ENCODE measurements at places on chromosomes 4 and X.

DNA sequence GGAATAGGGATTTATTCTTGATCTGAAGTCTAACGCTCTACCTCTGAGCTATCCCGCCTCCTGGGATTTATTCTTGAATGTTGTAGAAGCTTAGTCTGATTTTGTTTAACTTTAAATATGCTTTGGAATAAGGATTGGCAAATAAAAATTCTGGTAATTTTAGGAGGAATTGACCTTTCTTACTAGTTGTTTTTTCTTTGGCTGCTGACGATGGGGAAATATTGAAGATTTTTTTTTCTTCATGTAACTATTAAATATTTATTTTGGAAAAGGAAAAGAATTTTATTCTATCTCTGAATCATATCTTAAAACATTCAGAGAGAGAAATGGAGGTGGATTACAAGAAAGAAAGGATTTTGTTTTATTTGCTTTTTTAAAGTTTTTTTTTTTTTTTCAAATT, 122.9 kb downstream of the PDLIM5 start:
- no peak for DNase-seq

DNA sequence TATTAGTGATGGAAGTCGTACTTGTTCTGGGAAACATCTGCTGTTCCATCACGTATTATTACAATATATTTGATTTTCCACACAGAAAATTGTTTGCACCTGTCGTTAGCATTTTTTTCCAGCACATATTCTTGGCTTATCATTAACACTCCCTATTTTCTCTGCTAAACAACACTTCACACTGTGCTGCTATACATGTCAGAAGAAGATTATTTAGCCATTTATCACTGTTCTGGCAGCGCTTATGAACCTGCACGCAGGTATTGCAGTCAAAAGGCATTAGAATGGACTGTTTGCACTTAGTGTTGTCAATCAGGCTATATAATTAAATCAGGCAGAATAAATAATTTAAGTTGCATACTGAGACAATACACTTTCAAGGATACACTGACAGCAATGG, 218.6 kb downstream of the CHM start:
- no peak for DNase-seq

DNA sequence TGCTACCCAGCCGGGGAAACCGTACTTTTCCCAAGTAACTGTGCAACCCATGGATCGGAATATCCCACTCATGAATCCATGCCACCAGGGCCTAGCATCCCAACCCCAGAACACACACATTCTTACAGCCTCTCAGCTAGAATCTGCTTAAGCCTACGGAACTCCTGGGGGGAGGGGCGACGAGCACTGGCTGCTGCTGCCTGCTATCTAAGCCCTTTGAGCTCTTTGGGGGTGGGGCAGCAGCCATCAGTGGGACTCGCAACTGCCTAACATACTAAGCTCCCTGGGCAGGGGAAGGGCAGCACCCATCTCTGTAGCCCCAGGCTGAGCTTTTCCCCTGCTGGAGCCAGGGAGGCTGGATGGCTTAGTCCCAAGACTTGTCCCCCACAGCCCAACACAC, 28.6 kb downstream of the NUDT10 start:
- DNase-seq: no peak

DNA sequence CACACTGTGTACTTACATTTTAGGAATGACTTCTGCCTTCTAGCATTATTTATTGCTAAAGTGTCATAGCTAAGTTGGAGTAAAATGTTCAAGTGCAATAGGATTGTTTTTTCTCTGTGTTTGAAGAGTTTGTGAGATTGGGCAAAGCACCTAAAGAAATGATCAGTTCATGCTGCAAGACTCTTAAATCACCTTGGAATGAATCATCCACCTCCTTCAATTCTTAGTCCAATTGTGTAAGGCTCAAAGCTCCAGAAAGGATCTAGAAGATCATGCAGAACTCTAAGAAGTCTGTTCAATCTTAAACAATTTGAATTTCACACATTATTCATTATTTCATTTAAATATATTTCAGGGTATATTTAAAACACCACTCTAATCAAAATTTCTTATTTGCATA, 137.1 kb downstream of the AMELX start:
- DNase-seq: no peak

DNA sequence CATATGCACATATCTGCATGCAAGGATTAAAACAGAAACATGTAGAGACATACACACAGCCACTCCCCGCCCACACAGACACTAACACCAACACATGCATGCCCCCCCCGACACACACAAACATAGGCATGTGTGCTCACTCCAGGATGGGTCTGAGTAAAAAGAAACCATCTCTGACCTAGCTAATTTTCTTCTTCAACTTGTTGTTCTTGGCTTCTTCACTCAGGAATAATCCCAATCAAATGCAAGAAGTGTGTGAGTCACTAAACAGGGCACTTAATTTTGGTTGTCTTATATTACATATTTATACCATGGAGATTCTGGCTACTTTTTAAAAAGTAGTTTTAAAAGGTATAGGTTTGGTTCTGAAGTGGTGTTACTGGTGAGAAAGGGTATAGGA, 28.3 kb downstream of the ENOX2 start:
- DNase-seq: no peak

- DNase-seq: no peak
Measured at GRCh38 chr4:184706453-184706852, 27.4 kb downstream of the CENPU start.

- no peak for DNase-seq
Measured at GRCh38 chr4:24853142-24853541, 57.8 kb downstream of the SOD3 start.

DNA sequence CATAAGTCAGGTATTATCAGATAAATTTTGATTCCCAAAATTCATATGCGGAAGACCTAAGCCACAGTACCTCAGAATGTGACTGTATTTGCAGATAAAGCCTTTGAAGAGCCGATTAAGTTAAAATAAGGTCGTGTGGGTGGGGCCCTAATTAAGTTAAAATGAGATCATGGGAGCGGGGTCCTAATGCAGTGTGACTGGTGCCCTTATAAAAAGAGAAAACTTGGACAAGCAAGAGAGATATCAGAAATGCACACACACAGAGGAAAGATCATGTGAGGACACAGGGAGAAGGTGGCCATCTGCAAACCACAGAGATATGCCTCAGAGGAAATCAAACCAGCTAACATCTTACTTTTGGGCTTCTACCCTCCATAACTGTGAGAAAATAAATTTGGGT, 236.1 kb downstream of the FBXO8 start:
- DNase-seq: no peak

- no peak for DNase-seq
Measured at GRCh38 chrX:134664202-134664601, 5.9 kb upstream of the PLAC1 start.

DNA sequence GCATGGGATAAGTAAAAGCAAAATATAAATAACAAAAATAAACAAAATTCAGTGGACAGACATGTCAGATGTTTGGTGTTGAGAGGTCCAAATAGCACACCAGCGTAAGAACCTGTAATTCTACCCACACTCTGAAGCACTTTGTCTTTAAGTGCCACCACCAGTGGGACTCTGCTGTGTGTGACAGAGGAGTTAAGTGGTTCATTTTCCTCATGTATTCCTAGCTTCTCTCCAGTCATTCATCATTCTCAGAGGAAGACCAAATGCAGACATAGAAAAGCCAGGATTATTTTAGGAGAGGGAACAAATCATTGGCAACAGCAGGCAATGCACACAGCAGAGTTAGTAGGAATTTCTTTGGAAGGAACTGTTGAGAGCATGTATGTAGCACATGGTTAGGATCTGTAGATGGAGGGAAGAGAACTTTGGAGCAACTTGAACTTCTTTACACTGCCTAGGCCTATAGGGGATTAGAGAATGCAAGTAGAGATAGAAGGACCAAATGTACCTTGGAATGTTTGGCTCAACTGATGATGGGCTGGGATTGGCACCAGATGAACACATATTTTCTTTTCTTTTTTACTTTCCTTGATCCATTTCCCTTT, 43.0 kb upstream of the ARHGAP24 start:
- no peak for DNase-seq

DNA sequence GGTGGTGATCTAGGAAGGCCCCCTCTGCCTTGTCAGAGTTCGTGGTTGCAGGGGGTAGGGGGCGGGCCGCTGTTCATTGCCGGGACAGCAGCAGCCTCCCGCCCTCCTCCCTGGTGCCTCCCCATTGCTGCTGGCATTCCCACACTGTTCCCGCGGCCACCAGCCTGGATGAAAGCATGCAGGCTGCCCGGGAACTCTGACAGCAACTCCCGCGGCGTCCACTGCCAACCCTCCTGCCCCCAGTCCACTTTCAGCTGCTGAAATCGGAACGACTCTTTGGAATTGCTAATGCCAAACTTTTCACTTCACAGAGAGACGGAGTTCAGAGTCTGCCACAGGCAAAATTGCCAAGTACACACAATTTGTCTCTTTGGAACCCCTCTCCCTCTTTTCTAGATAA, 121.9 kb downstream of the BEND2 start:
- peak; percentile 18 for DNase-seq

- DNase-seq: no peak
Measured at GRCh38 chrX:103220511-103221323, 5.8 kb downstream of the BEX4 start.

GRCh38 chrX:124388562-124388961, 42.2 kb downstream of the SH2D1A start:
- peak; percentile 67 for DNase-seq

DNA sequence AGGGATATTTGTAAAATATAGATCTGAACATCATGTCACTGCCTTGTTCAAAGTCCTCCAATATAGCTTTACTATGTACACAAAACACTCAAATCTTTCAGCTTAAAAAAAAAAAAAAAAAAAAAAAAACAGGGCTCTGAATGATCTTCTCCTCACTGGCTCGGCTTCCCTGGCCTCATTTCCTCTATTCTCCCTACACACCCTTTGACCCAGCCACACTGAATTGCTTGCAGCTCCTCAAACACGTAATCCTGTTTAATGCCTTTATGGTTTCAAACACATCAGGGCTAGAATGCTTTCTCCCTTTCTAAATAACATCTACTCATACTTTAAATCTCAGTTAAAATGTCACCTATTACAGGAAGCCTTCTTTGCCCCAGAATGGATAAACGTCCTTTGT, 60.8 kb downstream of the MTMR8 start:
- no peak for DNase-seq

DNA sequence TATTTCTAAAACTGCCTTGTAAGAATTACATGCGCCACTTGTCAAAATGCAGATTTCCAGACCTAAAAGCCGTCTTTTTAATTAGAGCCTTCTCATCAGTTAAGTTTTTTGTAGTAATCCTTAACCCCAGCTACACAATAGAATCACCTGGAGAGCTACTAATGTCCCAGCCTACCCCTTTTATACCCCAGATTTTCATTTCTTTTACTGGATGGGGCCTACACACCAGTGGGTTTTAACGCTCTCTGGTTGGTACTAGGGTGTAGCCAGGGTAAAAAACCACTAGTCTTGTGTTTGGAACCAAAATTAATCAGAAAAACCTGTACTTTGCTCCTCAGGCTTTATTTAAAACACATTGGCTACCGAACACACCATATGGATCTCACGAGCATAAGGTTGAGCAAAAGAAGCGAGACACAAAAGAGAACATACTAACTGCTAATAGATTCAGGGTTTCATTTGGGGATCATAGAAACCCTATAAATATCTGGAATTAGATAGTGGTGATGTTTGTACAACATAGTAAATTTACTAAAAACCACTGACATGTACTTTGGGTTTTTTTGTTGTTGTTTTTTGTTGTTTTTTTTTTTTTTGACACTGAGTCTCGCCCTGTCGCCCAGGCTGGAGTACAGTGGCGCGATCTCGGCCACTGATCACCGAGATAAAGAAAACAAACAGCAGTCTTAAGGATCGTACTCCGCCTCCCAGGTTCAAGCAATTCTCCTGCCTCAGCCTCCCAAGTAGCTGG, 30.6 kb downstream of the BBS12 start:
- DNase-seq: no peak

DNA sequence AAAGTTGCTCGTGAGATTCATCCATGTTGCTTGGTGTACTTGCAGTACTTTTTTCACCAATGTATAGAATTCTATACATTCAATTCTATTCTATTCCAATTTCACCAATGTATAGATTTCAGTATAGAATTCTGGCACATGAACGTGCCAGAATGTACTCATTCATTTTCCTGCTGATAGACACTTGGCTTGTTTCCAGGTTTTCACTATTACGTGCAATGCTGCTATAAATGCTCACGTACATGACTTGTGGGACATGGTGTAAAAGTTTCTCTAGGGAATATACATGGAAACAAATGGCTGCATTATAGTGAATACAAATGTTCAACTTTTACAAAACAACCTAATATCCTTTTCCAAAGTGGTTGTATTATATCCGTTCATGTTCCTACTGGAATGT, 6.8 kb upstream of the CXorf66 start:
- no peak for DNase-seq

- DNase-seq: no peak
Measured at GRCh38 chrX:134604701-134605311, 53.5 kb downstream of the PLAC1 start.

- DNase-seq: peak; percentile 12
Measured at GRCh38 chr4:166169111-166169510, 296.1 kb downstream of the TLL1 start.

- DNase-seq: no peak
Measured at GRCh38 chr4:146265950-146266490, 51.7 kb downstream of the REELD1 start.

GRCh38 chr4:184689681-184690080, 40.1 kb downstream of the PRIMPOL start:
- no peak for DNase-seq

DNA sequence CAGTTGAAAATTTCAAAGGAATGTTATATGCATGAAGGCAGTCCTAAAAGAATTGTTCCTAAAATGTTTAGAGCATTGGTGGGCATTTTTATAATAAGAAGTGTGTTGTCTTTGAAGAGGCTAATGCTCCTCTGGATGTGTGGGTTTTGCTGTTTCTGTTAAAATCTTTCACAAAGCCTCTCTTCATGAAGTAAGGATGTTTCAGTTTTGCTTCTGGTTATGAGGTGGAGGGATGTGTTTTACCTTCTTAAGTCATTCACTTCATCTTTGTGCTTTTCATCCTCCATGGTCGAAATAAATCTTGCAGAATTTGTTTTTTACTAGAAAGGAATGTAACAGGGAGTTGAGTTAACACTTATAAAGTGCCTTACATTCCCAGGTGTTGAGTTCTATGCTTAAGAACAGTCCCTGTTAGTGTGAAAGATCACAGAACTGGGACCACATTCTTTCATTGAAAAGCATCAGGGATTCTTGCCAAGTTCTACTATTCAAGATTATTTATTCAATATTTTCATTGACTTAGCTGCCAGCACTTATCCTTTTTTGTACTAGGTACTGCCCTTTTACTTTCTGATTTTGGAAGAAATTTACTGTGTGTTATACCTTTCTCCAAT, 21.1 kb downstream of the FHIP1A start:
- DNase-seq: no peak

- no peak for DNase-seq
Measured at GRCh38 chr4:1588306-1588705, 95.8 kb downstream of the FAM53A start.

- no peak for DNase-seq
Measured at GRCh38 chr4:140172960-140173359, 19.0 kb upstream of the MAML3 start.

- no peak for DNase-seq
Measured at GRCh38 chrX:2698604-2699003, 7.5 kb downstream of the CD99 start.

- DNase-seq: no peak
Measured at GRCh38 chr4:127181001-127181400, 451.8 kb upstream of the INTU start.
